ENCODE measurements at places on chromosomes 6 and 20.

GRCh38 chr6:148947621-148948444 is 201.0 kb downstream of the UST start:
- DNase-seq: peak; percentile 76

DNA sequence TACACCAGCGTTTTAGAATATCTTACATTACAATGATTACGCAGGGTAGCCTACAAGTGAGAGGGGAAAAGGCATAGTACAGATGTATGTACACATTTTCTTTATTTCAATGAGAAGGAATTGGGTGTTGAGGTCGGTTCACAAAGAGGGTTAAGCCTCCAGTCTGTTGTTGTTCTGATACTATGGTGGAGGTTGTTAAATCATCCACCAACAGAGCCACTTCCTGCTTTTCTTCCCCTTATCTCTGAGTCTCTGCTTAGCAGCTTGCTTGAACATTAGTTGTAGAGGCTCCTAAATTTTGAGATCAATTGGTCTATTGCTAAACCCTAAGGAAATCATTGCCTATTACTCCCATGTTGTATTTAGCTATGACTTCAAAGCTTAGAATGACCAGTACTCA is 7.3 kb downstream of the RGS17 start:
- DNase-seq: no peak

GRCh38 chr6:114064862-114065261 is 93.9 kb upstream of the HDAC2 start:
- DNase-seq: no peak

GRCh38 chr6:163289447-163289846 is 125.1 kb upstream of the QKI start:
- DNase-seq: no peak

DNA sequence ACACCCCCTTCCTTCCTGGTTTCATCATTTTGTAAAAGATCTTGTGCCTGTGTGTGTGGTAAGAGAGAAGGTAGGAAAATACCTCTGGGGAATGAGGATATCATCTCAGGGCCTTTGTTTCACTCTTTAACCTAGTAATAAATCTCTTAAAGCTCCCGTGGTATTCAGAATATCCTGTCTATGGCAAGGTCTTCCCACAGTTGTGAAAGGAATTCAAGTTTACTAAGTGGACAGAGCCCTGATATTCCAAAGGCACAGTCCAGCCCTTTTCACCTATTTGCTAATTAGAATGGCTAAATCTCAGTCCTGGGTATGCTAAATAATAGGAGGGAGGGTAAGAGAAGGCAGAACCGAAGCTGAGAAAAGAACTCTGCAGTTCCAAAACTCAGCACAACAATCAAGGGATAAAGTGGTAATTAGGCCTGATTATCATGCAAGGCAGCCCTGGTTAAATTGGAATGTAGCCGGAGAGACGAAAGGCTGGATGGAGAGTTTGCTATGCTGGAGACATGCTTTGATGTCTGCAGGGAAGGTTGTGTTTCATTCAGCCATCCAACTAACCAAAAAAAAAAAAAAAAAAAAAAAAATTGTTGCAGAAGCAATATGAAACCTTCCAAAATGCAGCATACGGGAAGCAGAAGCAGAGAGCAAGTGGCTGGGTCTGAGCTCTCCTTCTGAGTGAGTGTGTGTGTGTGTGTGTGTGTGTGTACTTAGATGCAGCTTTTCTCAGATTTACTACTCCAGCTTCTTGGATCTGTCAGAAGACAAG is 28.5 kb upstream of the PIM1 start:
- DNase-seq: no peak

GRCh38 chr6:82832811-82833210 is 232.8 kb downstream of the UBE3D start:
- DNase-seq: no peak

GRCh38 chr6:57019434-57019833 is 27.1 kb upstream of the KIAA1586 start:
- no peak for DNase-seq

DNA sequence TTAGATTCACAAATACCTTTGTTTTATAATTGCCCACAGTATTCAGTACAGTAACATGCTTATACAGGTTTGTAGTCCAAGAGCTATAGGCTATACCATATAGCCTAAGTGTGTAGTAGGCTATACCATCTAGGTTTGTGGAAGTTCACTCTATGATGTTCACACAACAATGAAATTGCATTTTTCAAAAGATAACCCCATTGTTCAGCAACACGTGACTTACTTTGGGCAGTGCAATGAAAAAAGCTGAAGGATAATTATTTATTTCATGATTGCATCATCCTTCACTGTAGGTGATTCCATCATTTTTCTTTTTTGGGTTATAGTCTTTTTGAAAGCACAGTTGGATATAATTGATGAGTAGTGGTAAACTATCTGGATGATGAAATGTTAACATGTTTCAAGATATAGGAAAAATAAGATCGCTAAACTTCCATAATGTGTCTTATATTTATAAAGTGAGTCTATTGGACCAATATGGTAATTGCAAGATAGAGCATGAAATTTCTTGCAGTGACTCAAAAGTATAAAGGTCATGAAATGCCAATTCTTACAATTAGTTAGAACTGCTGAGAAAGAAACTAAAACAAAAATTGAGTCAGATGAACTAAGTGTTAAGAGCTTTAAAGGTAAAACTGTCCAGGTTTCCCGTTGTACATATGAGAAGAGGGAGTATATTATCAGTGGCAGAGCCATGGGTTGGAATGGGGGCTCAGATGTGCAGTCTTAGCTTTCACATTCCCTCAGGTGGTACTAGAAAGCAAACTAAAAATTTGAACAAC is 164.4 kb downstream of the ZFAND3 start:
- DNase-seq: no peak

DNA sequence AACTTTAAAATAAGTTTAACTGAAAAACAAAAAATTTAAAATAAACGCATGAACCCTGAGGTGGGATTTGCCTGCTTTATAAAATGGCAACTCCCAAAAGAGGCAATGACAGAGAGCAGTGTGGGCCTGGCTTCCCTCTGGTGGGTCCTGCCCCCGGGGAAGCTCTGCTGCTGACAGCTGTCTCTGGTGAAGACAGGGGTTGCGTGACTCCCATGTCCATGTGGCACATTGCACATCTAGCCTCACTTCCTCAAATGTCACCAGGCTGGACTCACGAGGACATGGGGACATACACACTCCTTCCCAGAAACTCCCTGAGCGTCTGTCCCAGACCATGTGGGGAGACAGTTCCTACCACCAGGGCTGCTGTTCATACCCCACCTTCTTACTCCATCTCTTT is 66.2 kb downstream of the ABHD12 start:
- DNase-seq: no peak

GRCh38 chr6:70956451-70957283 is at the start of gene B3GAT2:
B3GAT2 (minus strand) TSS chr6:70957060; CDS start chr6:70956429, 631 bp downstream.
- DNase-seq: peak; percentile 12

GRCh38 chr20:38214256-38215193 is 46.0 kb downstream of the KIAA1755 start:
- DNase-seq: no peak

DNA sequence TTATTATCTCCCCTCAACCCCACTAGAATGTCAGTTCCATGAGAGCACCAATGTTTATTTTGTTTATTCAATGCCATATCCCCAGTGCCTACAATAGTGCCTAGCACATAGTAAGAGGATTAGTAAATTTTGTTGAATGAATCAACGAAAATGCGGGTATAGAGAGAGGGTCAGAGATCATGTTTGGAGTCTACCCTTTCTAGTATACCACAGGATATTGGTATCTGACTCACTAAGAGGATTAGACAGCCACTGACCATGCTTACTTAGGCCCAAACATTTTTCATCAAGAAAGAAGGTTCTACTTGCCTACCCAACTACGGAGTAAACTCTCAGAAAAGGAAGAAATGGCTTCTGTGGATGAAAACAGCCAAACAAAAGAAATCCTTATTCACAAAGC is 356.8 kb downstream of the BTBD9 start:
- DNase-seq: no peak

GRCh38 chr20:38146628-38147027 is 18.4 kb downstream of the TGM2 start:
- no peak for DNase-seq

DNA sequence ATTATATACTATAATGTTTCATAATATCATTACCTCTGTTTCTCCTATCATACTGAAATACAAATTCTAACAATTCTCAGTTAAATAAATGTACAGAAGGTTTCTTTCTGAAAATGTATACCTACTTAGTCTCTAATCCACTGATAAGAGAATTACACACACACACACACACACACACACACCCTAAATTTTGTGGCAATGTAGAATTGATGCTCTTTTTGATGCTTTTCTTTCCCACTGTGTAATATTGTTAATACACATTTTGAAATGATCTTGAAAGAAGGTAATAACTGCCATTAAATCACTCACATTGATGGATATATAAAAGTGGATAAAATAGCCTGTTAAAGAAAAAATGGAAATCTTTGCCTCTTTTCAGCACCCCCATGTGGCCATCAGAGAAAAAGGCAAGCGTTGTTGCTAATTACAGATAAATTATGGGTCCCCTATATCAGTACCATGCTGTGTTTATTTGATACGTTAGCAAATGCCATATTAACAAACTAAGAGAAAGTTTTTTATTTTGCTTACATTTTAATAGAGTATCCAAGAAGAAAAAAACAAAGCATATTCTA is 76.6 kb upstream of the VGLL2 start:
- DNase-seq: no peak

DNA sequence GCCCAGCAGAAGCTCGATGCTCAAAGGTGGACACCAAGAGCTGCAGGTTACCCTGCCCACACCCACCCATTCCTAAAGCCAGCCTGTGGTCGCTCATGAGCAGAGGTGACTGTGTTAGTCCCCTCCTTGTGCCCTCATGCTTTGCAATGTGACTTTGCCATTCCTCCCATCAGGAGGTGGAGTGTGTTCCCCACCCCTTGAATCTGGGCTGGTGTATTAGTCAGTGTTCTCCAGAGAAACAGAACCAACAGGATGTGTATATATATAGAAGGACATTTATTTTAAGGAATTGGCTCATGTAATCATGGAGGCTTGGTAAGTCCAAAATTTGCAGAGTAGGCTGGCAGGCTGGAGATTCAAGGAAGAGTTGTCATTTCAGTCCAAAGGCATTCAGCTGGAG is 54.4 kb upstream of the RNF24 start:
- no peak for DNase-seq

GRCh38 chr20:24630486-24631172 is 161.2 kb downstream of the SYNDIG1 start:
- DNase-seq: no peak

GRCh38 chr20:37693242-37693634 is 592 bp upstream of the CTNNBL1 start:
- no peak for DNase-seq

DNA sequence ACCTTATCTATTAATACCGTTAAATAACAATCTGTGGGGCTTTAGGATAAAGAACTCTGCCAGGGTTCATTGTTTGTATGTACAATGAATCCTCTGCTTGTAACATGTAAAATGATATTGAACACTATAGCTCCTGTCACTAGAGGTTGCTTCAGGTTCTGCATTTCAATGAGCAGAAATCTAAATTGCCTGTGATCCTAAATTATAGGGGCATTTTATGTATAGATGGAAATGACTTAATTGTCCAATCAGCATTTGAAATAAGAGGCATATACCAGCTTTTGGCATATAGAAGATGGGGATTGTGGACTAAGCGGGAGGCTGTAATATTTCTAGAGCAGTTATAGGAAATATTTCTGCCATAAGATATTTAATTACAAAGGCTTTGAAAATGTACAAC is 2.0 kb downstream of the NCOA3 start:
- no peak for DNase-seq

Measured in stimulated activated CD4-positive, alpha-beta T cell treated with anti-CD3 and anti-CD28 coated beads, Interleukin-4, amount 100 ng/mL, for 1 hour (primary cell).